NCI-H1048 (cell line): ENCODE measurements at places on chromosomes 16 and 17.

- no peak for DNase-seq
Observed at GRCh38 chr16:8923199-8923598, 40.5 kb downstream of the USP7 start.

GRCh38 chr16:53417011-53417410 lies 17.3 kb upstream of the RBL2 start:
- DNase-seq: no peak

DNA sequence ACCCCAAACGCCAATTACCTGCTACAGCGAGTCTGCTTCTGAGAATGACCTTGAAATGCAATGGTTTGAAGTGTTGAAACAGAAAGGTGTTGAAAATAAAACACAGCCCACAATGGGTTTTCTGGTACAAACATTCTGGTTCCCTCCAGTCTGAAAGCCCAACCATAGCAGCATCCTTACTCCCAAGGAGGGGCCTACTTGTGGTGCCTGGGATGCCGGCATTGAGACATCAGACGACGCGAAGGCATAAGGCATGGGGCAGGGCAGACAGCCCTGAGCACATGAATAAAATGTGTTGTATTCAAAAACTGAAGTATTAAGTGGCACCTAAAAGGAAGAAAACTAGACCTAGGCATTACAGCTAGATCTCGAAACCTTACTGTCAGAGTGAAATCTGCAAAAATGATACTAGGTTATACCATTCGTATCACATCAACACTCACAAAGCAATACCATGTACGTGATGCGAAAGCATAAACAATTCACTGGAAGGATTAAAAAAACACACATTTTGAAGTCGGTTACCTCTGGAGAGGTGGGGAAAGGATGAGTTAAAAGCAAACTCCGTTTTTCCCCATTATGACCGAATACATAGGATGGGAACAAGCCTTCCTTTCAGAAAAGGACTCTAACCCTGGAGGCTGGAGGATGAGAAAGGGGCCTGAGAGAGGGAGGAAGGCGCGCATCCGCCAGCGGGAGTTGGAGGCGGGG lies 702 bp downstream of the NUDT21 start:
- DNase-seq: no peak

GRCh38 chr17:77863814-77864161 lies 94.7 kb upstream of the TNRC6C start:
- no peak for DNase-seq

- DNase-seq: no peak
Observed at GRCh38 chr17:13518261-13519000, 83.3 kb downstream of the HS3ST3A1 start.

GRCh38 chr16:1428511-1428910 lies 2.4 kb upstream of the PERCC1 start:
- DNase-seq: no peak

GRCh38 chr16:67562918-67563707 lies 787 bp downstream of the CTCF start:
- DNase-seq: no peak

- no peak for DNase-seq
Observed at GRCh38 chr16:46607529-46607928, 13.7 kb downstream of the SHCBP1 start.

DNA sequence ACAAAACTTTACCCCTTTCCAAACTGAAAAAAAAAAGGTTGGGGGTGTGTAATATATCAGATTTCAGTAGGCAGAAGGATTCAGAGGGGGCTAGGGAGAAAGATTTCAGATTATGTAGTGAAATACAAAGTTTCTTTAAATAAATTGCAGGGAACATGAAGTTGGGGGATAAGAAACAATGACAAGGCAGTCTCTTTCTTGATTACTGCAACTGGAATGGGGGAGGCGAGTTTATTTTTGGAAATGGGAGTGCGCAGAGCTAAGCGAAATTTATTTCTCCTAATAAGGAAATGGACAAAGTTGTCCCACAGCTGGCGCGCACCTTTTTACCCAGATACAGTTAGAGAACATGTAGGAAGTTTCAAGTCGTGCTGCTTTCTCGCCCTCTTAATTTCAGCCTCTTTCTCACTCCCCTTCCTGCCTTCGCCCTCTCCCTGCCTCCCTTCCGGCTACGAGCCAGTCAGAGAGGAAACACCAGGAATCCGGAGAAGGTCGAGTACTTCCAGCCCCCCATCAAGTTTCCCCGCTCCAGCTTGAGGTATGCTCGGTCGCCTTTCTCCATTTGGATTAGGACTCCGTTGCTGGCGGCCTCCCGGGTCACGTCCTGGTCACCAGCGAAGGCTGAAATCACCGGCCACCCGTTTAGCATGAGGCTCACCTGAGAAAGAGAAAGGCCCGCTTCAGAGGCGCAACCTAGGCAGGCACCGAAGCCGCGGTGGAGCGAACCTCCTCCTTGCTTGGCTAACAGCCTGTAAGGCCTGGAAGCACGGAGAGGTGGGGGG lies 2.5 kb downstream of the CBLN1 start:
- no peak for DNase-seq

GRCh38 chr17:20217677-20218076 lies 208.5 kb downstream of the SPECC1 start:
- DNase-seq: no peak

DNA sequence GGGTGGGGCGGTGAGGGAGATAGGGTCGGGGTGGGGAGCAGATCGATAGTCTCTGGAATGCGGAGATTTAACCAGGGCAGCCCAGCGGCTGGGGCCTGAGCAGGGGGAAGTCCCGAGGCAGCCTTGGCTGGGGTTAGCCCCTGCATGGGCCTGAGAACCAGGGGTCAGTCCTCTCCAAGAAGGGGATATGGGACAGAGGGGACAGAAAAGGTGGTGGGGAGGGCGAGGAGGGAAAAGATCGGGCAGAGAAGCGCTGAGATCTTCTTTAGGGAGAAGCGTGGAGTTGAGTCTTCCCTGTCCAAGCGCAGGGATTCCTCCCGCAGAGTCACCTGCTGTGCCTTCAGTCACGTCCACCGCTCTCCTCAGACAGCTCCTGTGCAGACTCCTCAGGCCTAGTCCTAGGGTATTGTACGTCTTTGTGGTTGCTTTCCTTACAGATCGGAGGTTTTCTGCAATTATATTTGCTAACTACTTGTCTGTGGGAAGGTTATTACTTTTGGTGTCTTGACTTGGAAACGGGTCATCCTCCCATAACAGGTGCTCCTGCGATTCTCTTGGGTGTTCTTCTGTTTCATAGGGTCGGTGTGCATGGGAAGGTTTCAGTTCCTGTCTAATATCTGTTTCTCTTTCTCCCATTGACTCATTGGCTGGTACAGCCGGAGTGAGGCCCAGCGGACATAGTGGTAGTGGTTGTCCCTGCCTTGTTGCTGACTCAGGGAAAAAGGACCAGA lies 952 bp downstream of the CD300A start:
- DNase-seq: no peak

- DNase-seq: no peak
Observed at GRCh38 chr17:72004011-72004427, 116.8 kb upstream of the SOX9 start.

- DNase-seq: no peak
Observed at GRCh38 chr16:16928532-16929109, 542.1 kb downstream of the XYLT1 start.

GRCh38 chr16:83685615-83686165 lies 122.1 kb upstream of the HSBP1 start:
- no peak for DNase-seq

DNA sequence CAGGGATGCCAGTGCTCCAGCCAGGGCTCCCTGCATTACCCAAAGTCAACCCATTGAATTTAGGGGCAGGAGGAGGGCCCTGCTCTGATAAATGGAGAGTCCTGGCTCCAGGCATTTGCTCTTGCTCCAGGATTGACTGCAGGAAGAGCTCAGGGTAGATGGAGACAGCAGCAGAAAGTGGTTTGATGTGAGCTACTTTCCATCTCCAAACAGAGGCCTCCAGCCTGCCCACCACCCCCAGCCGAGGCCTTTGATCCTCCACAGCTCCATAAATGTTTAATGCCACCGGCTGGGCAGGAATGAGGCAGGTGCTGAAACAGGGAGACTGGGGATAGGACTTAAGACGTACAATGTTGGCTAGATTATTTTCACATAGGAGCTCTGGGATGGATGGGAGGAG lies 4.3 kb upstream of the SEZ6 start:
- DNase-seq: no peak

DNA sequence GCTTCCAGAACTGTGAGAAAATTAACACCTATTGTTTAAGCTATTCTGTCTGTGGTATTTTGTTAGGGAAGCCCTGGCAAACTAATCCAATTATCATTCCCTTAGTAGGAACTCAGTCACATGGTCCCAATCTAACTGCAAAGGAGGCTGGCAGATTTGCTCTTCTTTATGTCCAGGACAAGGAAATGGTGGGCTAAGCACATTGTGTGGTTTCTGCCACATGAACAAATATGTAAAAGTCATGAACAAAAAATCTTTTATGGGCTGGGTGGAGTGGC lies 278.6 kb upstream of the RPL38 start:
- DNase-seq: no peak

DNA sequence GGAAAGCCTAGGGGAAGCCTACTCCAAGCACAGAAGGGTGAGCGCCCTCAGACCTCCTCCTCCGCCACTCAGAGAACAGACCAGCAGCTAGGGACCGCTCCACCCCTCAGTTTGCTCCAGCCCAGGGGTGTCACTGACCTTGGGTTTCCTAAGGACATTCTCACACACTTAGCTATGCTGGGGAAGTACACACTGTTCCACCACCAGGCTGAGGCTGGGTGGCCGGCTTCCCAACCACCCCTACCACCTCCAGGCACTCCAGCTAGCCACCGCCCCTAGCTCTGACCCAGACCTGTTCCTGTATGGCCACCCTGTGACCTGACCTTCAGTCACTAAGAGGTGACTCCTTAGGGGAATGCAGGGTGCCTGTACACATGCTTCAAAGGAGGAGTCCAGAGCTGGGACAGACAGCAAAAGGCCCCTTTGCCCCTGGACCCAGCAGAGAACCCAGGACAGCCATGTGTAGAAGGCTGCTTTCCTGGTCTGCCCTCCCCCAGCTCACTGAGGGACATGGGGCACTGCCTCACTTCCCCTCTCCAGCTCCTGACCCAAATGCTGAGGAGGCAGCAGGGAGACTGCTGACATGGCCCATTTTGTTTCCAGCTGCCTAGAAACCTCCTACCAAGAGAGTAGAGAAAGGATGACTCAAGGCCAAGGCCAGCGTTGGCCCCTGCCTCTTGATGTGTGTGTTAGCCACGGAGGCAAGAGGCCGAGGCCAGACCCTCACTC lies 6.7 kb downstream of the HSPB9 start:
- DNase-seq: no peak

GRCh38 chr17:78766743-78767294 lies 15.3 kb downstream of the CYTH1 start:
- DNase-seq: no peak

DNA sequence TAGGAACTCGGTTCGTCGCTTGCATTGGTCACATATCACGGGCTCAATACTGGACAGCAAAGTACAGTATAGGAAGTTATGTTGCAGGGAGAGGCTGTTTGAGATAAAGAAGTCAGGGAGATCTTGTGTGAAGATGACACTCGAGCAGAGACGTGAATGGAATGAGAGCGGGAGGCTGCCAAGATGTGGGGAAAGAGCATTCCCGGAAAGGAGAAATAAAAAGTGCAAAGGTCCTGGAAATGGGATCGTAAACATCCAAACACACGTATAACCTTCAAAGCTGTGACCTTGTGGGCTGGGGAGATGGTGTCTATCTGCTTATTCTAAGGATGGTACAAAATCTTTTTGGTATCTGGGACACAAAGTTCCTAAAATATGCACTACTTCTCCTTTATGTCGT lies 43.0 kb upstream of the MYOCD start:
- DNase-seq: no peak

- DNase-seq: no peak
Observed at GRCh38 chr16:89618109-89618998, 4.9 kb downstream of the DPEP1 start.

DNA sequence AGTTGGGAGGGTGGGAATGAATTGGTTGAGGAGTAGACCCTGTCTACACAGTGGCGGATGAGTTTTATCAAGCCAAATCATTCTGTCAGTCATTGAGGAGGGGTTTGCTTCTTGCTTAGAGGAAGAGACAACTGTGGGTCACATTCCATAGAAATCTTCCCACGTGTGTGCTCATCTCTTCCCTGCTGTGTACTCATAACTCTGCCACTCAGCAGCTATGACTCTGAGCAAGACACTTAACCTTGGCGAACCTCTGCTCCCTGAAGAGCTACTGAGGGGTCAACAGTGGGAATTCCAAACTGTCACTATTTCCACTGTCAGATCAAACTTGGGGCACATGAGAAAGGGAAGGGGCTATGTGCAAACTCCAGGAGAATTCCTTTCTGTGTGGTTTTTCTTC lies 72.6 kb upstream of the COX10 start:
- no peak for DNase-seq

- no peak for DNase-seq
Observed at GRCh38 chr17:9095390-9095789, 74.1 kb downstream of the NTN1 start.

GRCh38 chr17:28960256-28961061 lies 9.1 kb upstream of the PHF12 start:
- DNase-seq: no peak

- no peak for DNase-seq
Observed at GRCh38 chr17:43660816-43661493, 767 bp downstream of the MEOX1 start.

GRCh38 chr16:18829251-18829650 lies 27.9 kb upstream of the ARL6IP1 start:
- no peak for DNase-seq

- no peak for DNase-seq
Observed at GRCh38 chr17:1373707-1374237, 26.2 kb downstream of the YWHAE start.

GRCh38 chr17:57379895-57380434 lies 123.6 kb downstream of the MSI2 start:
- DNase-seq: no peak

DNA sequence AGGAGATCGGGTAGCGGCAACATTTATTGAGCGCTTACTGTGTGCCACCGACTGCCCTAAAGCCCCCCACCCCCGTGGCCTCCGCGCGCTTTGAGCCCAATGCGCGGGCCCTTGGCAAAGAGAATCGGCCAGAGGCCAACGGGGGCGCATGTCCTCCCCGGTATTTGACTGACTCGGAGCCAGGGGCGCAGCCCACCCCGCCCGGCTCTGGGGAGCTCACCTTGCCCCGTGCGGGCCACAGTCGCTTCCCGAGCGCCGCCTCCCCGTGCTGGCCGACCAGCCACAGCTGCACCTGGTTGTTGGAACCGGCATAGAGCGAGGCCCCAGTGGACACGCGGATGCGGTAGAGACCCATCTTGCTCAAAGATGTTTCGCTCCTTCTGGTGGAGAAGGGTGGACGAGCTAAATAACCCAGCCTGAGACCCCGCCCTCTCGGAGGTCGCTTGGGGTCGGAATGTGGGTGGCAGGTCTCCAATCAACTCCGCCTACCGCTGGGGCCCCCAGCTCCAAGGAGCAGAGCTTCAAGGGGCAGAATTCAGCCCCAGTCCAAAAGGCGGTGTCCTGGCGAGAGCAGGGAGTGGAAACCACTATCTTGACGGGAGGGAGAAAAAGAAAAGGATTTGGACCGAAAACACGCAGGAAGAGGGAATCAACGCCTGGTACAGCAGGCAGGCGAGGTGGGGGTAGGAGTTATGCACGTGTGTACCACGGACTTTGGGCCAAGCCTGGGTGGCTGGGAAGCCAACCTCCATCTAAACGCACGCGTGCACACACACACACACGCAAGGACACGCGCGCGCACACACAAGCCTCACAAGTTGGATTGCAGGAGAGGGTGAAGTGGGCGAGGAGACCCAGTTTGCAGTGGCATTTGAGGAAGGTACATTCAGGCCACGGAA lies at the start of gene ALOX15:
ALOX15 (minus strand) TSS at position 382 of the 899 bp plus-strand sequence; CDS start at position 355, 27 bp downstream.
- no peak for DNase-seq
